ENCODE measurements at places on chromosomes 3 and 15. TPM values are rescaled to one million over a fixed set of nuclear protein-coding genes. Genes with fewer than 3 reads are reported as not detected.
A peak's percentile ranks its signal among the peaks of the same experiment; 100 is the strongest.

DNA sequence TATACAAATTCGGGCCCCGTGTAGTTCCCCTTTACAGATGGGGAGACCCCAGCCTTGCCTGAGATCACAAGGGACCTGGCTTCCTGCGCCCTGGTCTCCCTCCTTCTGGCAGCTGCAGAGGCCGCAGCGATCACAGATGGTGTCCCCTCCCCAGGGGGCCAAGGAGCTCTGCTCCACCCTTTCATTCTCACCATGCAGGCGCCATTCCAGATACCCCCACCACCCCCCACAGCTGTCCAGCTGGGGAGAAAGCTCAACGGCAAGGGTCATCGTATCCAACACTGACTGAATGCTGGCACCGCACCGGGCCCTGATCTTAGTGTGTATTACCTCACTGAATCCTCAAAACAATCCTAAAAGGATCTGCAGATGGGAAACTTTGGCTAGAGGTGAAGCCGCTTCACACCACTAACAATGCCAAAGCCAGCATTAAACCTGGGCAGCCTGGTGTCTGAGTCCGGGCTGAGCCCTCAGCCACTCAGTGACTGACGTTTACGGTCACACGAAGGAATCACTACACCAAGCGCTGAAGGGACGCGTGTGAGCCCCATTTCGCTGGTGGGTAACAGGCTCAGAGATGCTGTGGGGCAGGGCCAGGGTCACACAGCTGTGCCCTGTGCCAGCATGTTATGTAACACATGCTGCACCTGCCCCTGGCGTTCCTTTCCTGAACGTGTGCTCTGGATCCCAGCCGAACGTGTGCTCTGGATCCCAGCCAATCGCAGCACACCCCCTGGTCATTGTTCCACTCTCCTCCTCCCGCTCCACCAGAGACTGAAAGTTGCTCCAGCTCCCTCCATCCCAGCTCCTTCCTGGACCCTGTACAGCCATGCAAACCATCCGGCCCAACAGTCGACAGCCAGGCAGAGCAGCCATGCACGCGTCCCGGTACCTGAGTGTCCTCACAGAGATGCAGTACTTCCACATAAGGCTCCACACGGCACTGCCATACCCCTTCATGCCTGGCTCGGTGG lies 51.8 kb downstream of the IQSEC1 start:
- DNase-seq = peak; percentile 8
- H3K27ac ChIP-seq = no peak overlapping the region
- H3K4me1 ChIP-seq = peaks cover 52% of the 10 kb centered on the region

GRCh38 chr3:108719178-108719806 lies 37.9 kb downstream of the RETNLB start:
- H3K36me3 ChIP-seq = no peaks in the 10 kb centered on the region
- H3K4me1 ChIP-seq = no peaks in the 10 kb centered on the region
- no peak overlapping the region for H3K4me3 ChIP-seq
- H3K27ac ChIP-seq = no peak overlapping the region
- H3K27me3 ChIP-seq = no peaks in the 10 kb centered on the region

- H3K4me3 ChIP-seq = no peak overlapping the region
- H3K36me3 ChIP-seq = peaks cover 89% of the 10 kb centered on the region
- peaks cover 18% of the 10 kb centered on the region for H3K4me1 ChIP-seq
- peak overlapping the region; percentile 27 for H3K27ac ChIP-seq
These were observed 11.2 kb downstream of the SEC13 start for GRCh38 chr3:10309736-10310135.

- H3K4me1 ChIP-seq = no peaks in the 10 kb centered on the region
- no peaks in the 10 kb centered on the region for H3K36me3 ChIP-seq
- H3K27me3 ChIP-seq = no peaks in the 10 kb centered on the region
- H3K4me3 ChIP-seq = no peak overlapping the region
- DNase-seq = no peak
These were observed 48.0 kb upstream of the KLF13 start for GRCh38 chr15:31278544-31279220.

- no peak overlapping the region for H3K27ac ChIP-seq
- no peak for DNase-seq
- H3K4me1 ChIP-seq = 0 out of 2 replicates have a peak, but pooled peaks cover 16% of the 10 kb centered on the region
- H3K27me3 ChIP-seq = peaks cover 20% of the 10 kb centered on the region
- no peak overlapping the region for H3K4me3 ChIP-seq
These were observed 3.4 kb upstream of the POLG start for GRCh38 chr15:89338036-89338435.

- H3K36me3 ChIP-seq = no peaks in the 10 kb centered on the region
- peaks cover 26% of the 10 kb centered on the region for H3K4me1 ChIP-seq
- no peak overlapping the region for H3K4me3 ChIP-seq
- no peak overlapping the region for H3K27ac ChIP-seq
- H3K27me3 ChIP-seq = no peaks in the 10 kb centered on the region
These were observed 96.6 kb downstream of the LRIG1 start for GRCh38 chr3:66404197-66404596.

- H3K27me3 ChIP-seq = no peaks in the 10 kb centered on the region
- DNase-seq = no peak
- no peak overlapping the region for H3K27ac ChIP-seq
- H3K4me3 ChIP-seq = no peak overlapping the region
These were observed 612.8 kb downstream of the MCTP2 start for GRCh38 chr15:94844198-94844537.

- DNase-seq = no peak
- H3K36me3 ChIP-seq = no peaks in the 10 kb centered on the region
- peaks cover 26% of the 10 kb centered on the region for H3K4me1 ChIP-seq
- H3K4me3 ChIP-seq = no peak overlapping the region
These were observed 30.7 kb upstream of the USP3 start for GRCh38 chr15:63473749-63473998.

DNA sequence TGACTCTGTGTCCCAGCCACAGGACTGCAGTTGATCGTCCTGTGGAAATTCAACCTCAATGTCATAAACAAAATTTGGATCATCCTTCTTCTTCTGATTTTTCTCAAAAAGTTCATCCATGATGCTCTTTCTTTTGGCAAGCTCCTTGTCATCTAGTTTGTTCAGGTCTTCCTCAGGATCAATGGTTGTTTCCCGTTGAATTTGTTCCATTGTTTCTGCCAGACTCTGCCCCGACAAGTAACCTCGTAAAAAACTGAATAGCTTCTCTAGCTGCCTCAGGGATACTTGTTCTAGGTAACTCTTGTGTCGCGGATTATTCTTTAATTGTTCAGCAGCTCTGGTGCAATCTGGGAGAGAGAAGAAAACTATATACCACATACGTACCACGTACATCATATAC lies 4.5 kb downstream of the CEP19 start:
- H3K27me3 ChIP-seq = no peaks in the 10 kb centered on the region
- H3K27ac ChIP-seq = no peak overlapping the region
- H3K4me3 ChIP-seq = no peak overlapping the region
- no peaks in the 10 kb centered on the region for H3K36me3 ChIP-seq
- DNase-seq = no peak

- no peak overlapping the region for H3K27ac ChIP-seq
- no peak overlapping the region for H3K4me3 ChIP-seq
- DNase-seq = no peak
- H3K27me3 ChIP-seq = no peaks in the 10 kb centered on the region
These were observed 39.3 kb downstream of the GRK7 start for GRCh38 chr3:141802316-141803077.

ISL2 gene
- 2.8 TPM for total RNA-seq

GOLGA8O gene
- not detected for total RNA-seq
